ENCODE measurements at places on chromosomes 2 and 18.

- peak; percentile 83 for DNase-seq
These were observed 5.1 kb downstream of the SLC35F6 start for GRCh38 chr2:26769089-26769761.

GRCh38 chr2:189293164-189293563 is 113.6 kb upstream of the COL5A2 start:
- peak; percentile 95 for DNase-seq

- peak; percentile 51 for DNase-seq
These were observed 5.6 kb downstream of the ATP5MC3 start for GRCh38 chr2:175175896-175176295.

DNA sequence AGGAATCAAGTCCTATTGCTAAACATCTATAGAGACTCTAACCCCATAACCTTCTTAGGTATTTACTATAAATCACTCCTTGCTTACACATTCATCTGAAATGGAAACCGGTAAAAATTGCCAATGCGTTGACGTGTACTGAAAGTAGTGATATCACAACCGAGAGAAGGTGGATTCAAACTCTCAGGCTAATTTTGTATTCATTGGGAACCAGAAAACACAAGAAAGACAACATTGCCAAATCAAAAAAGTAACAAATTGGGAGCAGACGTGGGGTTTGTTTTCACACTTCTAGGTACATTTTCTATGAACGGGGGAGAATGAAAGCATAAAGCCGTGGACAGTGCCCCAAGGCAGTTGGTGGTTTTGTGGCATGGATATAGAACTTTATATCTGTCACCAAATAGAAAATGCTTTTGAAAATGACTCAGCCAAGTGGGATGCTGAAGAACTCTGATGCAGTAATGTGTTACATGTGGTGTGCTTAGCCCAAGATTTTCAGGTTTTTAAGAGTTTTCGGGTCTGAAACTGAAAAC is 155.1 kb upstream of the RASGRP3 start:
- DNase-seq, result peak; percentile 88
